ENCODE measurements at places on chromosomes 13 and 19. TPM values are rescaled to one million over a fixed set of nuclear protein-coding genes. Genes with fewer than 3 reads are reported as not detected.
A peak's percentile ranks its signal among the peaks of the same experiment; 100 is the strongest.

DNA sequence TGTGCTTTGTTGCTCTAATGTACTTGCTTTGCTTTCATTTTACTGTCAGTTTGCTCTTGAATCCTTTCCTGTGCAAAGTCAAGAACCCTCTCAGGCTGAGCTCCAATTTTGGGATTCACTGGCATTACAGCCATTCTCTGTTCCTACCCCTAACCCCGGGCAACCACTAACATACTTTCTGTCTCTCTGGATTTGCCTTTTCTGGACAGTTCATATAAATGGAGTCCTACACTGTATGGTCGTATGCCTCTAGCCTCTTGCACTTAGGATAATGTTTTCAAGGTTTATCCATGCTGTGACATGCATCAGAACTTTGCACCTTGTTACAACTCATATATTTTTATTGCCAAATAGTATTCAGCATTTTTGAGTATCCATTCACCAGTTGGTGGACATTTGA lies 2.7 kb upstream of the TEX30 start:
- DNase-seq: no peak

PTH2 gene
- total RNA-seq: not detected

CPB2 gene
- total RNA-seq: not detected

DNA sequence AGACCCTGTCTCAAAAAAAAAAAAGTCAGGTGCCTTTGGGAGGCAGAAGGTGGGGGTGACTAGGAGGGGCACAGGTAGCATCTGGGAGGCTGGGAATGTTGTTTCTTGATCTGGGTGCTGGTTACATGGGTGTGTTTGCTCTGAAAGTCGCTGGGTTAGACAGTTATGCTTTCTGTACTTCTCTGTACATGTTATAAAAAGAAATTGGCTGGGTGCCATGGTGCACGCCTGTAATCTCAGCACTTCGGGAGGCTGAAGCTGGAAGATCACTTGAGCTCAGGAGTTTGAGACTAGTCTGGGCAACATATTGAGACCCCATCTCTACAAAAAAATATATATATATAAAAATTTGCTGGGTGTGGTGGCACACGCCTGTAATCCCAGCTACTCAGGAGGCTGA lies 15.1 kb downstream of the NOSIP start:
- no peak for DNase-seq

DNA sequence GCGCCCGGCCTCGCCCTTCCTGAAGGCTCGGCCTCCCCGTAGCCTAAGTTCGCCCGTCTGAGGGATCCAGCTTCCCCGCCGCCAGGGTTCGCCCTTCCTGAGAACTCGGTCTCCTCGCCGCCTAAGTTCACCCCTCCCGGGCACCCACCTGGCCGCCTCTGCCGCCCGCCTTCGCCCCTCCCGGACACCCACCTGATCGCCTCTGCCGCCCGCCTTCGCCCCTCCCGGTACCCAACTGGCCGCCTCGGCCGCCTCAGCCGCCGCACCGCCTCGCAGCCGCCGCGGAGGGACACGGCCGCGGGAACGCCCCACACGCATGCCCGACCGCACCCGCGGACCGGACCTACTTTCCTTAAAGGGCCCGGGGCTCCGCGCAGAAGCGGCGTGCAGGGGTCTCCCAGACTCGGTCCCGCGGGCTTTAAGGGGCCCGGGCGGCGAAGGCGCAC lies at the start of gene MOB3A:
TSS of gene MOB3A (minus strand) at position 293 of the 446 bp plus-strand sequence. CDS start 17,766 bp downstream, outside the sequence.
- DNase-seq: peak; percentile 94

- DNase-seq: no peak
These were observed 42.6 kb downstream of the EFNB2 start for GRCh38 chr13:106492588-106493475.

DNA sequence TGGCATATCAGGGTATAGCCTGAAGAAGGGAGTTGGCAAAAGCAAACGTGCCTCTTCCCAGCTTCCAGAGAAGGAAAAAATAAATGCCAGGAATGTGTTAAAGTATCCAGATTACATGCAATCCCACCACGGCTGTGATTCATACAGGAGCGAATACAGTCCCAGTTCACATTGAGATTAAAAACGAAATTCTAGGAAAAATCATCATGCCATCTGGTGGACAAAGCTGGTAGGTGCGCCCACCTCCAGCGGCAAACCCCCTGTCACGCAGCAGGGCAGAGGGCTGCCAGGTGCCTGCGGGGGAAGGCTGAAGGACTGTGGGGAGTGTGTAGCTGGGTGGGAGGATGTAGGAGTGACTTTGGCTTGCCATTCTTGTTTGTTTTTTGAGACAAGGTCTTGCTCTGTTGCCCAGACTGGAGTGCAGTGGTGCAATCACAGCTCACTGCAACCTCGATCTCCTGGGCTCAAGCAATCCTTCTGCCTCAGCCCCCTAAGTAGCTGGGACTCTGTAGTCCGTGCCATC lies 6.4 kb upstream of the DMWD start:
- peak; percentile 73 for DNase-seq

DNA sequence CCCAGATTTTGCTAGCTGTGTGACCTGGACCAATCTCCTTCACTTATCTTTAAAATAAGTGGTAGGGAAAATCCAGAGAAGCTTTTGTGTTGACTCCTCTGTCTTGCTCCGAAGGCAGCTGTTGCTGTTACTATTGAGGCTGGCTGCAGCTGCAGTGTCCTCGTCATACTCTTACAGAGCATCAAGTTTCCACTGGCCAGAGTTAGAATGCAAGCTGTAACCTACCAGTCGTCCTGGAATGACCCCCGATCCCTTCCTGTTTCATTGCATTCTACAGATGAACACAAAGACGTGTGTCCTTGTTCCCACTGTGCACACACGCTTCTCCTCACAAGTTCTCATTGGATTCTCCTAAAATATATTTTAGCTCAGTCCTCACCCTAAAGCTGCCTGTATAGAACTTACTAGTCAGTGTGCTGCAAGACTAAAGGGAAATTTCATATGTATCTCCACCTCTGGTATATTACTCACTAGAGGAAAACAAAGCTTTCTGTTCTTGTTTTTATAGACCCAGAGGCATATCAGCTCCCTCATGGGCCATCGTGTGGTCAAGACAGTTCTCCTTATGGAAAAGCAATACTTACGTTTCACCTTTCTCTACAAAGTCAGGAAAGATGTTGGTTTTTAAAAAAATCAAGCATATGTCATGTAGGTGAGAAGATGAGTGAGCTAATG lies 589.8 kb downstream of the LMO7 start:
- DNase-seq: peak; percentile 32

GRCh38 chr19:5127717-5128116 lies 158.8 kb downstream of the KDM4B start:
- DNase-seq: no peak

- peak; percentile 75 for DNase-seq
These were observed 91.7 kb upstream of the ANKRD10 start for GRCh38 chr13:111006506-111007031.

GRCh38 chr19:27844261-27844660 lies 1368.7 kb downstream of the UQCRFS1 start:
- DNase-seq: no peak

DNA sequence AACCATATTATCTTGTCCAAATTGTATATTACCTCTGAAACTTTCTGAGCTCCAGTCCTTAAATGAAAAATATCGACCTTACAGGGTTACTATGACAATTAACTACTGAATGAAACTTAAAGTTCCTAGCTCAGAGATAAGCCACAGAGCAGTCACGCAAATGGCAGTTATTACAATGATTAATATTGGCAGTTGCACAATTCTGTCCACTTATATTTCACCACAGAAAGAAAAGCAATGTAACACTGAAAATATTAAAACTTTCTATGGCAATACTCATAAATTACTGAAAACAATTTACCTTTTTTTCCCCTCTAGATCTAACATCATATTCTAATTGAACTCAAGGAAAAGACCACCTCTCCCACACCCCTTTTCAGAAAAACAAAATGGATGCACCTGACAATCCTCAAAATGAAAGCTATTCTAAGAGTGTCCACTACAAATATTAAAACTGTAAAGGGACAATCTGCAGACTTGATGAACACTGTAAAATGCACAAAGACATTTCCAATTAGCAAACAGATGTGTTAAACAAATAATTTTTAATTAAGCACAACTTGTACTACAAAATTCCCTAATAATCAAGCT lies 14.6 kb downstream of the LNX2 start:
- no peak for DNase-seq

Data from Daoy (cell line).